T-cell (primary cell): ENCODE measurements at places on chromosomes 12 and 14. TPM values are rescaled to one million over a fixed set of nuclear protein-coding genes. Genes with fewer than 3 reads are reported as not detected.

The TAS2R8 gene
- total RNA-seq = not detected

DNA sequence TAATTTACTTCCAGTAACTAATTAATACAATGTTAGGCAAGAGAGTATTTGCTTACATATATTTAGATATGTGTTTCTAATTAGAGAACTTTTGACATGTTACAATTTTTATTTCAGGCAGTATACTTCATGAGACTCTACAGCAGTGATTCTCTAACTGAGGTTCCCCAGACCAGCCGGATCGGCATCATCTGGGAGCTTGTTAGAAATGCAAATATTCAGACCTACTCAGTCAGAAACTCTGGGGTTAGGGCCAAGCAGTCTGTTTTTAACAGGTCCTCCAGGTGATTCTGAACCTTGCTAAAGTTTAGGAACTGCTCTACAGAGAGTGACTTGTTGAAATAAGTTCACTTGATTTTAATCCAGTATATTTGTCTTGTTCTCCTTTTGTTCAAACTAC is 46.5 kb downstream of the ARID2 start:
- H3K27me3 ChIP-seq = no peaks in the 10 kb centered on the region
- H3K27ac ChIP-seq = no peak overlapping the region
- DNase-seq = no peak
- H3K4me1 ChIP-seq = no peaks in the 10 kb centered on the region
- H3K36me3 ChIP-seq = no peaks in the 10 kb centered on the region

DNA sequence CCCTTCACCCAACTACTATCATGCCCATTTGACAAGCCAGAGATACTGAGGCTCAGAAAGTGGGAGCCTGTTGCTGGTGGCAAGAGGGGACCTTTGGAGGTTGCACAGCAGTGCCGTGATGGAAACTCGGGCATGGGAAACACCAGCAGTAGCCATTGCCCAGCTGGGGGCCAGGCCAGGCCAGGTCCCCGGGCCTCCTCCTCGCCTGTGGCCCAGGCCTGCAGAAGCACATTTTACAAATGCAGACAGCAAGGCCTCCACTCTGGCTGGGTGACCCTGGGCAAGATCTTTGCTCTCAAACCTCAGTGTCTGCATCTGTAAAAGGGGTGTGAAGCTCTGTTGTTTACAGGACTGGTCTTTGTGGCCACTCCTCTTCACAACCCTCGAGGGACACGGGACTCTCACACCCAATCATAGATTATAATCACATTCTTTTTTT is 4.5 kb upstream of the SH2B3 start:
- no peak overlapping the region for H3K4me3 ChIP-seq
- no peak overlapping the region for H3K27ac ChIP-seq
- peaks cover 38% of the 10 kb centered on the region for H3K4me1 ChIP-seq
- peaks cover 3% of the 10 kb centered on the region for H3K27me3 ChIP-seq

DNA sequence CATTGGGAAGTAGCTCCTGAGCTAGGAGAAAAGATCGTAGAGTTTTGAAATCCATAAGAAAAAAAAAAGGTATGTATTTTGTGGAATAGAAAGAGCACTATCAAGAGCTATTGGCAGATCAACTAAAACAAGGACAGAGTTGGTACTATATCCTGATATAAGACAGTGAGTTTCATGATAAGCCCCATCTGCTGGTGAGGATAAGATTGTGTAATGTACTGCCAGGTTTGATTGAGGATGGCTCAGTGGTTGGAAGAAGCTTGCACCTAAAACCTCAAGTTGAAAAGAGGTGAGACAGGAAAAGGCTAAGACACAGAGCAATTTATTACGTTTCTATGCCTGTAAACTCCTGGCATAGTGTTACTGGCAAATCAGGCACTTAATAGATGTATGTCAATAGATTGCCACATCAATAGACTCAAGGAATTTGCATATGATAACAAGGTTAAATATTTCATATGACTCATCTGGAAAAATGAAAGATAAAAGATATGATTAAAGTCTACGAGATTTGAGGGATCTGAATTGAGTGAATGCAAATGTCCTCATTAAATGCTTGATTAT is 525.6 kb downstream of the FLRT2 start:
- H3K27me3 ChIP-seq = no peaks in the 10 kb centered on the region
- H3K4me3 ChIP-seq = no peak overlapping the region
- H3K4me1 ChIP-seq = no peaks in the 10 kb centered on the region
- no peaks in the 10 kb centered on the region for H3K36me3 ChIP-seq
- H3K27ac ChIP-seq = no peak overlapping the region
- no peak for DNase-seq

DNA sequence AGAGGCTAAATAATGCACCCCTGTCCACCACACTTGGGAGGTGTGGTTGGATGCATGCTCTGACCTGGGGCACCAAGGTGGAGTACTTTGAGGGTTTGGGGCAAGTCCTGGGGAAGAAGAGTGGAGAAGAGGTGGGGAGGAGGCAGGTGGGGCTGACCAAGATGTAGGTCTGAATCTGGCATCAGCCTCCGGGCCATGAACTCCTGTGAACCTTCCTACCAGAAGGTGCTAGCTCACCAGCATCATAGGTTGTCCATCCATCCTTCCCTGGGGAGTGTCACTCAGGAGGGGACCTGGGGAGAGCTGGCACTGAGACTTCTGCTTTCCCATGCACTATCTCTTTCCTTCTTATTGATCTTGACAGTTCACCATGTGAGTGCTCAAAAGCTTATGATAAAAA is 13.6 kb upstream of the EMP1 start:
- no peak overlapping the region for H3K27ac ChIP-seq
- H3K4me3 ChIP-seq = no peak overlapping the region
- no peaks in the 10 kb centered on the region for H3K27me3 ChIP-seq
- peaks cover 13% of the 10 kb centered on the region for H3K4me1 ChIP-seq
- H3K36me3 ChIP-seq = no peaks in the 10 kb centered on the region

GRCh38 chr12:76024942-76025600 is 6.5 kb downstream of the PHLDA1 start:
- peaks cover 17% of the 10 kb centered on the region for H3K4me1 ChIP-seq
- DNase-seq = no peak
- H3K27ac ChIP-seq = no peak overlapping the region
- H3K27me3 ChIP-seq = peaks cover 3% of the 10 kb centered on the region
- H3K4me3 ChIP-seq = no peak overlapping the region

GRCh38 chr12:65681226-65681625 is 143.1 kb upstream of the HMGA2 start:
- no peaks in the 10 kb centered on the region for H3K27me3 ChIP-seq
- no peak overlapping the region for H3K4me3 ChIP-seq
- H3K36me3 ChIP-seq = no peaks in the 10 kb centered on the region
- no peak overlapping the region for H3K27ac ChIP-seq
- no peak for DNase-seq
- H3K4me1 ChIP-seq = no peaks in the 10 kb centered on the region

The CEBPE gene
- total RNA-seq = 0.53 TPM
